Amniotic stem cell (primary cell): ENCODE measurements at places on chromosomes 11 and 22.

GRCh38 chr22:30731658-30732057 is 37.0 kb downstream of the OSBP2 start:
- DNase-seq = no peak

- no peak for DNase-seq
Observed at GRCh38 chr11:42802201-42802899, 509.4 kb upstream of the API5 start.

GRCh38 chr11:45182902-45183301 is 36.5 kb downstream of the PRDM11 start:
- no peak for DNase-seq

DNA sequence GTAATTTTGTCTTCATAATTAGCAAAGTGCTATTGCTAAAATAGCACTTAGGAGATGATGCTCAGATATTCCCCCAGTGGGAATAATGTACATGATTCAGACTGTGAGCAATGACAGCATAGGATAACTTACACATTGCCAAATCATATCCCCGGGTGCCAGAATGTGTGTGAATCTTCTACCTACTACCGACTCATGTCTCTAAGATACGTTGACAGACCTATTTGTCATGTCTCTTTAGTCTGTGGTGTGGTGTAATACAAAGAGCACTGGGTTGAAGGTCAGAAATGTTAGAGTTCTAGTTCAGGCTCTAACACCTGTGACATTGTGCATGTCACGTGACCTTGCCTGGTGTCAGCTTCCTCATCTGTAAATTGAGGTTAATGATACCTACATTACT is 31.0 kb upstream of the PICALM start:
- no peak for DNase-seq

GRCh38 chr11:124467381-124467927 is 22.0 kb upstream of the OR8B8 start:
- DNase-seq = no peak

DNA sequence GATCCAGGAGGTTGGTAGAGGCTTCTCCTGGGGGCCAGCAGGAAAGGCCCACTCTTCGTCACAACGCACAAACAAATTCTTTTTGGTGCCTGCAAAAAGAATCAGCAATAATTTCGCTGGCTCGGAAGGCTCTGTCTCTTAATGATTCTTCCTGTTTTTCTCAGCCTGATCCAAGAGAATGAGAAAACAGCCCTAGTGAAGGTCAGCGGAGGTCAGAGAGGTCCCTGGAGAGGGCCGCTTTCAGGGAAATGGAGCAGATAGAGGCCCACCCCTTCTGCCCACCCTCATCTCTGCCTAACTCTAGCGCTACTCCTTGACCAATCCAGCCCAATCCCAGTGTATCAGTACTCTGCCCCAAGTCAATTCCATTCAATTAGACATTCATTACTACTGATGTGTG is 19.2 kb downstream of the LRRC55 start:
- DNase-seq = no peak

GRCh38 chr11:68447015-68447801 is 13.3 kb upstream of the PPP6R3 start:
- DNase-seq = peak; percentile 17

DNA sequence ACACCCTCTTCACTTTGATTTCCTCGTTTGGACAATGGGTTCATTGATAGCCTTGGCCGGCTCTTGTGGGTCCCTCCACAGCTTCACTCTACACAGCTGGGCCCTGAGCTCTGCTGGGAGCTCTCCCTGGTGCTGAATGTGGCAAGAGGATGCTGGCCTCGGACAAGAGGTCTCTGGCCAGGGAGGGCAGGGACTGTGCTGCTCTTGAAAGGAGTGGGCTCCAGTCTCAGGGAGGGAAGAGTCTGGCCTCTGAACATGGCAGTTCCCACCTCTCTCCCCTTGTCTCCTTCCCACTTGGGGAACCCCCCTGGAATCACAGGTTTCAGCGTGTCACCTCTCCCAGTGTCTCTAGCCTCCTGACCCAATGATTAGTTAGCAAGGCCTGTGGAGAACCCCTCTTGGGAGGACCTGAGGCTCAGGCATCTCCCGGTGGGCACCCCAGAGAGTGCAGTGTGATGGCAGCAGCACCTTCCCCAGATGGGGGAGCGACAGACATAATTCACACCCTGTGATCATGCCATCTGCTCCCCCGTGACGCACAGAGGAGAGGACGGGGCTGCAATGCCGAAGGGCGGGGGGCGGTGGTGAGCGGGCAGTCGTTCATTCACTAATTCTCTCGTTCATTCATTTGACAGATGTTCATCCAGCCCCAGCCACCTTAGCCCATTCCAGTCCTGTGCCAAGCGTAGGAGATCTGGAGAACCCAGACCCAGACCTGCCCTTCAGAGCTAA is 2.8 kb upstream of the CABP7 start:
- no peak for DNase-seq

DNA sequence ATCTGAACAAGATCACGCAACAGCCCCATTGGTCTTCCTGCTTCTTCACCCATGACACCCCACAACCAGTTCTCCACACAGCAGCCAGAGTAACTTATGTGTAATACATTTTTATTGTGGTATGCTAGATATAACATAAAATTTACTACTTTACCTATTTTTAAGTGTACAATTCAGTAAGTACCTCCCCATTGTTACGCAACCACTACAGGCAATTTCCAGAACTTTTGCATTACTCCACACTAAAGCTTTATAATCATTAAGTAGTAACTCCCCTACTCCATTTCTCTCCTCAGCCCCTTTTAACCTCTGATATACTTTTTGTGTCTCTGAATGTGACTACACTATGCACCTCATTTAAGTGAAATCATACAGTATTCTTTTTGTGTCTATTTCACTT is 575.4 kb upstream of the CADM1 start:
- DNase-seq = no peak

GRCh38 chr11:126165757-126166156 is 45.7 kb downstream of the RPUSD4 start:
- no peak for DNase-seq

DNA sequence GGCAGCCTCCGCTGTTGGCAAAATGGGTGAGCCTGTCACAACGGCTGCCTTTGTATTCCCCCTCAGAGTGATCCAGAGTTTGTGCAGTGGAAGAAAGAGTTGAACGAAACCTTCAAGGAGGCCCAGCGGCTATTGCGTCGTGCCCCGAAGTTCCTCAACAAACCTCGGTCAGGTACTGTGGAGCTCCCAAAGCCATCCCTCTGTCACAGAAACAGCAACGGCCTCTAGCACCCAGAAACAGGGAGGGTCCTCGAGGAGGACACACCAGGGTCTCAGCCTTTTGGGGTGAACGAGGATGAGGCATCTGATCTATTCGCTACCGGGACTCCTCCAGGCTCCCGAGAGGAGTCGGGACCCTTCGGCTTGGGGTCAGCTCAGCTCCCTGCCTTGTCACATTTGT is 19.8 kb upstream of the MYO18B start:
- DNase-seq = no peak
